ENCODE measurements at places on chromosomes 12 and 14.

- H3K4me1 ChIP-seq: no peaks in the 10 kb centered on the region
- no peaks in the 10 kb centered on the region for H3K27me3 ChIP-seq
- no peak overlapping the region for H3K27ac ChIP-seq
- ATAC-seq: no peak
Observed at GRCh38 chr12:119758722-119759121, 90.8 kb downstream of the PRKAB1 start.

DNA sequence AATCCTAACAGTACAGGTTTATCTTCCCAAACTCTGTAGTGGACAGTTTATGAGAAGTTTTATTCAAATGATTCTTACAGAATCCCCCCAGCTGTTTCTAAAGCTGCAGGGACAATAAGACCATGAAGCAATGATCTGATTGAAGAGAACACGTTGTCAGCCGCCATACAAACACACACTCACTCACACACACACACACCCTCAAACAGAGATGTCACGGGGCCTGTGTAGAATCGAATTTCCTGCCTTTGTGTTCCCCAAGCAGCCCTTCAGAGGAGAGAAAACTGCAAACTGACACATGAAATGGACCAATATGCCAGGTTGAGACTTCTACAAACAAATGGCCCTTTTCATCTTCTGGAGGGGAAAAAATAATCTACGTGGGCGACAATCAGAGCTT is 80.5 kb upstream of the TBX3 start:
- H3K4me1 ChIP-seq: no peaks in the 10 kb centered on the region
- no peak for ATAC-seq
- no peak overlapping the region for H3K4me3 ChIP-seq
- H3K36me3 ChIP-seq: no peaks in the 10 kb centered on the region
- H3K27me3 ChIP-seq: no peaks in the 10 kb centered on the region

DNA sequence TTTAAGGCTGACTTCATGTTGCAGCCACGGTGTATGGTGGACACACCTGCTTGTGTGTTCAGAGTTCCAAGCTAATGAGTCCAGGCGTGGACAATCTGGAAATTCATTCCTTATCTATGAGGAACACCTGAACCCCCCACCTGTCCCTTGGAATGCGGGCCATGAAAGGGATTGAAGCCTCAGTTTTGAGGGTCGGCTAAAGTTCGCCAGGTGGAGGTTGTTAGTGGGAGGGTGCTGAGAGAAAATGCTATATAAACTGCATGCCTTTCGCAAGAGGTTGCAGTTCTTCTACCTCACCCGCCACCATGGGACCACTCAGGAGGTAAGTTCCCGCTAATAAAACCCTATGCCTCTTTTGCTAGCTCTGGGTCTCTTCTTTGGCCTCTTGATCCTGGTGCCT is 348.0 kb downstream of the BCL11B start:
- H3K4me3 ChIP-seq: no peak overlapping the region
- no peak overlapping the region for H3K27ac ChIP-seq
- no peak for ATAC-seq
- peaks cover 9% of the 10 kb centered on the region for H3K4me1 ChIP-seq

DNA sequence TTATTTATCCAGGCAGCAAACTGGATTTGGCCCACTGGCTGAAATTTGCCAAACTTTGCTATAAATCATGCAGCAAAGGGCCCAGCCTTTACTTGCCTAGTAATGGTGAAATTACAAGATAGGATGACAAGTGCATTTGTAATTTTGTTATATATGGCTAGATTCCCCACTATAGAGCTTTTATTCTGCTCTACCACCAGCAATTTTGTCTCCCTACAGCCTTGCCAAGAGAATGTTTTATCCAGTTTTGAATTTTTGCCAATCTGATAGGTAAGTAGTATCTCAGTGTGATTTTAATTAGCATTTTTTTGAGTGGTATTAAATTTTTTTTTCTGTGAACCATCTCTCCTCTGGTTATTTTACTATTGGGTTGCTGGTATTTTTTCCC is 161.6 kb downstream of the SLC41A2 start:
- no peaks in the 10 kb centered on the region for H3K27me3 ChIP-seq
- H3K36me3 ChIP-seq: no peaks in the 10 kb centered on the region
- H3K4me1 ChIP-seq: no peaks in the 10 kb centered on the region
- no peak overlapping the region for H3K4me3 ChIP-seq

- no peak overlapping the region for H3K4me3 ChIP-seq
- no peak for ATAC-seq
- no peaks in the 10 kb centered on the region for H3K36me3 ChIP-seq
- H3K27ac ChIP-seq: no peak overlapping the region
- H3K4me1 ChIP-seq: no peaks in the 10 kb centered on the region
Observed at GRCh38 chr14:33689680-33690079, 261.2 kb downstream of the EGLN3 start.

Data from activated T-helper 17 cell treated with anti-CD3 and anti-CD28 coated beads, Interleukin-2, amount 50 U/mL, for 72 hours (primary cell).